ENCODE measurements at places on chromosomes 5 and 9.
A peak's percentile ranks its signal among the peaks of the same experiment; 100 is the strongest.

GRCh38 chr9:107137495-107138202, 145.4 kb upstream of the RAD23B start:
- DNase-seq, result peak; percentile 14

GRCh38 chr5:3251784-3252183, 343.8 kb upstream of the IRX1 start:
- DNase-seq, result no peak

DNA sequence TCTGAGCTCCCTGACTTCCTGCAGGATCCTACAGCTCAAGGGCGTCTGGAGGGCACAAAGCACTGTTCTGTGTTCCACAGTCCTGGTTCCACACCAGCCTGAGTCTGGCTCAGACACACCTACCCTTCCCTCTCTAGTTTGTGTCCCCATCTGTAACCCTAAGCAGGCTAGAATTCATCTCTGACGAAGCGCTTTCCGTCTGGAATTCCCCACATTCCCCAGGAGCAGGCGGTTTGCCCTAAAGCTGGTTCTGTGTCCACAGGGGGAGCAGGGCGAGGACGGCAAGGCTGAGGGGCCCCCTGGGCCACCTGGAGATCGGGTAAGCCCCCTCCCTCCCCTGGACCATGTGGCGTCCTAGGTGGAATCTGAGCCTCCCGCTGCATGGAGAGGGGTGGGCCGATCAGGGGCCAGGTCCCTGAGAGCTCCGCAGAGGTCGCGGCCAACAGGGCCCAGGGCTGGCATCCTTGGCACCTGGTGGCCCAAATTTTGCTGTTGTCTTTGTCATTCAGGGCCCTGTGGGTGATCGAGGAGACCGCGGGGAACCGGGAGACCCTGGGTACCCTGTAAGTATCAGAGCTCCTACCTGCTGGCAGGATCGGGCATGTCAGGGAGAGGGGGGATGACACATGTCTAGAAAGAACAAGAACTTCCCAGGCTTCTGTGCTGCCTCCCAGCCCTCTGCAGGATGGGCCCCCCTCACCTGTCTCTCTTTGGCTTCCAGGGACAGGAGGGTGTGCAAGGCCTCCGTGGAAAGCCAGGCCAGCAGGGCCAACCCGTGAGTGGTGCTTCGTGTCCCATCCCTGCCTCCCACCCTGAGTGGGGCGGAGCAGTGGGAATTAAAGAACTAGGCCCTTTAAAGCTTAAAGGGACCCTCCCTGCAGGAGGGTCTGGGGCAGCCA, 34.5 kb upstream of the ORM1 start:
- DNase-seq, result no peak

DNA sequence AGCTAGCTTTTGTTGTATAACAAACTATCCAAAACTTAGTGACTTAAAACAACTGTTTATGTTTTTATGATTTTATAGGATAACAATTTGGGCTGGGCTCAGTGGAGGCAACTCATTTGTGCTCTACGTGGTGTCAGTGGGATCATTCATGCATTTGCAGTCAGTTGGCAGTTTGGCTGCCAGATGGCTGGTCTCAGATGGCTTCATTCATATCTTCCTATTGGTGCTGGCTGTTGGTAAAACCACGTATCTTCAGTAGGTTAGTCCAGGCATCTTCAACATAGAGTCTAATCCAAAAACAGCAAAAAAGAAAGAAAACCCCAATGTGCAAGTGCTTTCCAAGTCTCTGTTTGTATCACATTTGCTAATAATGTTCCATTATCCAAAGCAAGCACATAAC, 51.7 kb upstream of the RIC1 start:
- DNase-seq, result no peak

- DNase-seq, result no peak
These were observed 584 bp downstream of the USP20 start for GRCh38 chr9:129835860-129836223.
